ENCODE measurements at places on chromosomes 5 and 9.

- no peak for DNase-seq
These were observed 4.3 kb upstream of the NCS1 start for GRCh38 chr9:130167927-130168326.

- DNase-seq: no peak
These were observed 56.1 kb downstream of the MEF2C start for GRCh38 chr5:88826646-88827585.

DNA sequence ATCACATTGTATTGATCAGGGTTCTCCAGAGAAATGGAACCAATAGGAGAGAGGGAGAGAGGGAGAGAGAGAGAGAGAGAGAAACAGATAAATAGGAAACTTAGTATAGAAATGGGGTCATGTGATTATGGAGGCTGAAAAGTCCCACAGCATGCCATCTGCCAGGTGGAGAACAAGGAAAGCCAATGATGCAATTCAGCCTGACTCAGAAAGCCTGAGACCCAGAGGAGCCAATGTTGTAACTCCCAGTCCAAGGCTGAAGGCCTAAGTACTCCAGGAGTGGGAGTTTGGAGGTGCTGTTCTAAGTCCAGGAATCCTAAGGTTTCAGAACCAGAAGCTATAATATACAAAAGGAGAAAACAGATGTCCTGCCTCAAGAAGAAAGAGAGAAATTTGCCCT is 48.4 kb upstream of the ISOC1 start:
- DNase-seq: no peak

- DNase-seq: no peak
These were observed 140.0 kb upstream of the CDKN2B start for GRCh38 chr9:22148876-22149637.

- no peak for DNase-seq
These were observed 344.6 kb upstream of the SGCD start for GRCh38 chr5:155982354-155982753.

DNA sequence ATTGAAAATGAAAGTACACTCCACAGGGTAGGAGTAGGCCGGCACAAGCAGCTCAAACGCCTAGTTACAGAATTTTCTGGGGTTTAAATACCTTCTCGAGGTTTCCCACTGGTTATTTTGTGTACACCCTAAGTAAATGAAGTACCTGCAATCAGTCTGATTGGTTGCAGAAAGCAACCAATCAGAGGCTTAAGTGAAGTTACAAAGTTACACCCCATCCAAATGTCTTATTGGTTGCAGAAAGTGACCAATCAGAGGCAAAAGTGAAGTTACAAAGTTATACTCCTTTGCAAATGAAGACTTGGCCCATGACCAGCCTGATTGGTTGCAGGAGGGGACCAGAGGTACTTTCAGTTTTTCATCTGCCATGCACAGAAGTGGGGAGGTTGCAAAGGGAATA is 33.2 kb upstream of the ERAP2 start:
- DNase-seq: no peak

All from activated naive CD8-positive, alpha-beta T cell treated with anti-CD3 and anti-CD28 coated beads, Interleukin-2, amount 50 U/mL, for 16 hours (primary cell).